ENCODE measurements at places on chromosomes 4 and X.

- no peak for DNase-seq
Measured at GRCh38 chr4:113998079-113998478, 18.6 kb upstream of the ARSJ start.

- DNase-seq: no peak
Measured at GRCh38 chrX:53605004-53605403, 81.5 kb downstream of the HUWE1 start.

GRCh38 chrX:49037883-49038475, 5.2 kb downstream of the TFE3 start:
- DNase-seq: no peak

DNA sequence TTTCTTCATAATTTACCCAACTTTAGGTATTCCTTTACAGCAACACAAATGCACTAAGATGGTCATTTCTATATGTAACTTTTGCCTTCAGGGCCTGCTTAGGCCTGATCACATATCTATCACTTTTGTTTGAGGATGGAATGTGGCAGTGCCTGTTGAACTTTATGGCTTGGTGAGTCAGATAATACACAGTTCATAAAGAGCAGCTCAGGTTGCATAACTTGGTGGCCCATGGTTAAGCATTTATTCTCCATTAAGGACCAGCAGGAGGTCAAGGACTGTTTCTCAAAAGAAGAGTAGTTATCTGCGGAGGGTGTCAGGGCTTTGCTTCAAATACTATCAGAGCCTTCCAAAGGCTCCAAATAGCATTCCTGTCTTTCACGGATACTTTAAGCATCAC, 124.1 kb upstream of the PDHA2 start:
- no peak for DNase-seq

GRCh38 chrX:30530606-30531005, 47.0 kb downstream of the TASL start:
- no peak for DNase-seq

DNA sequence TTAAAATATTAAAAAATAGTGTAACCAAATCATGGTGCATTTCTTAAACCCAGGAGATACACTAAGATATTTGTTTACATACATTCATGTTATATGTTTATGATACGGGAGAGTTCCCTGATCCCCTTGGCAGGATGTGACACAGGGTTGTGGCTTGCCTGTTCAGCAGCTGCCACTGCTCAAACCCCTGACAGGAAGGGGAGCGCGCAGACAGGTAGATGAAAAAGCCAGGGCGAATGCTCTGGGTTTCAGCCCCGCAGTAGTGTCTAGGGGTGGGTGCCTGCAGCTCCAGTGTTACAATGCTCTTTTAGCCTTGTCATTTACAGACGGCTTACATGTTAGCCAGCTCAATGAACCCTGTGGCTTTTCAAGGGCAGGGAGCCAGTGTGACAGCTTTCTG, 1343.8 kb upstream of the IGFBP7 start:
- no peak for DNase-seq

GRCh38 chr4:28469387-28469786, 1608.7 kb downstream of the STIM2 start:
- DNase-seq: no peak

- peak; percentile 50 for DNase-seq
Measured at GRCh38 chr4:145482209-145483037, 770 bp downstream of the SMAD1 start.

GRCh38 chr4:168664242-168664891, 167.5 kb downstream of the PALLD start:
- DNase-seq: no peak

DNA sequence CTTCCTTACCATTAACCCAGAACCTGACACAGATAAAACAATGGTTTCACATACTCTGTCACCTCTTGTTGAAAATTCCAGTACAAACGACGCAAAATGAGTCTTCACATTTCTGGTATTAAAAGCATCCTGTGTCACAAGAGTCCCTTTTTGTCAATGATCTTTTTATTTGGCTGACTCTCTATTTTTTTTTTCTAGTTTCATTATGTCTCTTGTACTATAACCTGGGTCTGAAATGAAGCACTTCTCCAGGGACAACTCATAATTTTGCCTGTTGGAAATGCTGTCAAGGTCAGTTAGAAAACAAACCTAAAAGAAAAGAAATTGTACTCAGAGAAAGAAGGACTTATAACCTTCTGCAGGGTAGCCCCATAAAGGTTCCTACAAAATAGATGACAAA, 93.1 kb downstream of the NR3C2 start:
- DNase-seq: no peak

DNA sequence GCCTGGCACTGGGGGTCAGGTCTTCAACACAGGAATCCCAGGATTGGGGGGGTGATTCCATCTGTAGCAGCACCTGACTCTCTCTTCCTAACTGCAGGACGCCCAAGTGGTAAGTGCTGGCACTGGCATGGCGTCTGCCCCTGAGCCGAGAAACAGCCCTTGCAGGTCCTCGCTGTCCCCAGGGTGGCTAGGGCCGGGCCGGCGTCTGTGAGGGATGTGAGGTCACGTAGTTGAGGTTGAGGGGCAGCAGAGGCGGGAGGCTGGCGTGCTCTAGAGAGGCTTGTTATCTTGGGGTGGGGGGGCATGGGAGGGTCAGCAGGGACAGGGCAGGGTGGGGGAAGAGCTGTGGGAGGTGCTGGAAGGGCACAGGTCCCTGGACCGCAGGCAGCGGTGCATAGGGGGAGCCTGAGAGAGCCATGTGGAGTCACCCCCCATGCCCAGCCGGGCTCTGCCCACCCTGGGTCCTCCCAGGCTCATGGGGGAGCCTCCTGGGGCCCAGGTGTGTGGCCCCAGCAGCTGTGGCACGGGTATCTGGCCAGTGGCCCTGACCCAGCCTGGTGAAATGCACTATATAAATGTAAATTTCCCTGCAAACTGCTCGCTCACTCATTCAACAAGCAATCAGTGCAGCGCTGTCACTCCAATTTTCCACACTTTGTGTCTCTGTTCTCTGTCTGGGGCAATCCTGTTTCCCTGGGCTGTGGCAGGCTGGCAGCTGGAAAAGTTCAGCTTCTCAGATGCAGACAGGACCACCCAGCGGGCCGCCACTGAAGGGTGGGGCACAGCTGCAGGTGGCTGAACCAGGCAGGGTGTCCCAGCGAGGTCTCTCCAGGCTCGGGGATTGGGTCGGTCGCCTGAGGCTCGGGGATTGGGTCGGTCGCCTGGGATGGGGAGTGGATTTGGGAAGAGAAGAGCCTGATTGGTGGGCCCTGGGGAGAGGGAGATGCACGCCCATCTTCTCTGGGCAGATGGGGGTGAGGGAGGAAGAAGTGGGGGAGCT, 102.2 kb upstream of the NKX1-1 start:
- DNase-seq: no peak

GRCh38 chrX:153724252-153725038, at the start of the genes ABCD1 and BCAP31:
Gene ABCD1 (plus strand): TSS chrX:153724856. CDS start chrX:153725267, 411 bp downstream.
Gene BCAP31 (minus strand): TSS chrX:153724387. CDS start chrX:153723244, 1,143 bp downstream.
- DNase-seq: peak; percentile 85

- no peak for DNase-seq
Measured at GRCh38 chr4:69214716-69215115, at the start of gene UGT2B11. Gene UGT2B11 (minus strand): TSS chr4:69214748. CDS start chr4:69214722, 26 bp downstream.

GRCh38 chr4:83536362-83537272, 709 bp downstream of the GPAT3 start:
- peak; percentile 15 for DNase-seq

DNA sequence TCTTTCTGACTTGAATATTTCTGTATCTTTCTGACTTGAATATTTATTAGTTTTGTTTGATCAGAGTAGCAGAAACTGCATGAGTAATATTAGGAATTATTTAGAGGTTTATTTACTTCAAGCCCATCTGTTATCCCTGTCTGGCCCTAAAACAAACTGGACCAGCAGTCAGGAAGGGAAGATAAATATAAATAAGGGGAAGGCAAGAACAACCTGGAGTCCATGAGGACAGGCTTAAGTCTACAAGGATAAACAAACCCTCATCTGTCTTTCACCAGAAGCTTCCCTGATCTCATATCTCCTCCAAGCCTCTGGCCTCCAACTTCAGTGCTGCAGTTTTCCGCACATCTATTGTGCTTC, 524.9 kb downstream of the CENPC start:
- no peak for DNase-seq

DNA sequence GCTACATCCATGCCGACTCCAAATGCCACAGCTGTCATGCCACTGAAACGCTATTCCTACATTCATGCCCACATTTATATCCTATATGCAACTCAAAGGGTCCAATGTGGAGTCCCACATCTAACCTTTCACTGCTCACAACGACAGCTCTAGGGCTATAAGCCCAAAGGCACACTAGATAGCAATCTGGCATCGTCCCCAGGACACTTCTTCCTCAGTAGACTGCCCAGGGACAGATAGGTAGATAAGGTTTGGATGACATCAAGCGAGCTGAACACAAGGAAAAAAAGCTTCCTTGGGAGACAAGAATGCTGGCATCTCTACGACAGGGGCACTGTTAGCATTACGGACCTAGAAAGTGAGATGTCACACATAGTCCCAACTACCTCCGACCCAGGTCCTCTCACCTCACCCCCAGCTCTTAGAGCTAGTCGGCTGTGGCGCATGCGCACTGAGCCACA, 685 bp downstream of the RAB9B start:
- DNase-seq: peak; percentile 51

DNA sequence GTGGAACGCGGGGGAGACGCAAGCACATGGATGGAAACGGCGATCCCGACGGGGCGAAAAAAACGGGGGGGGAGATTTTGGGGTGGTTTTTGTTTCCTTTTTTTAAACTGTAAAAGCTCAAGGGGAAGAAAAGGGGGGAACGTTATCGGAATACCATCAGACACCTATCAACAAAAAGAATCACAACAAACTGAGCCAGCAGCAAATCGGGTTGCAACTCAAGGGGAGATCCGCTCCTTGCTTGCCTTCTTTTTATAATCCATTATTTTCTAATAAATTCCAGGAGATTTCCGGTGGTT, 616 bp downstream of the MAML3 start:
- DNase-seq: no peak

DNA sequence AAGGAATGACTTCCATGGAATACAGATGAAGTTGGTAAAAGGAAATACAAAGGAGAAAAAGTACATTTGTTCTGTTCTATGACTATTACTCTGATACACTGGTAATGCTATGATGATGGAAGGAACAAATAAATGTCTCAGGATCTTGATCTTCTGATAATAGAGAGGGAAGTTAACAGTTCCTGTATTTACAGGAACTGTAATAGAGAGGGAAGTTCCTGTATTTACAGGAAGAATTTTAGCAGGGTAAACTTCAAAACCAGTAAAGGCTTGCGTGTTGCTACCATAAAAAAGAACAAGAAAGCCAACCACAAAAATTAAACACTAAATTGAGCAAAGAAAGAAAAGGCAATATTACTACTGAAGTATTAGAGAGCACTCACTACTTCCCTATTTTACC, 91.7 kb upstream of the HPGD start:
- DNase-seq: no peak

DNA sequence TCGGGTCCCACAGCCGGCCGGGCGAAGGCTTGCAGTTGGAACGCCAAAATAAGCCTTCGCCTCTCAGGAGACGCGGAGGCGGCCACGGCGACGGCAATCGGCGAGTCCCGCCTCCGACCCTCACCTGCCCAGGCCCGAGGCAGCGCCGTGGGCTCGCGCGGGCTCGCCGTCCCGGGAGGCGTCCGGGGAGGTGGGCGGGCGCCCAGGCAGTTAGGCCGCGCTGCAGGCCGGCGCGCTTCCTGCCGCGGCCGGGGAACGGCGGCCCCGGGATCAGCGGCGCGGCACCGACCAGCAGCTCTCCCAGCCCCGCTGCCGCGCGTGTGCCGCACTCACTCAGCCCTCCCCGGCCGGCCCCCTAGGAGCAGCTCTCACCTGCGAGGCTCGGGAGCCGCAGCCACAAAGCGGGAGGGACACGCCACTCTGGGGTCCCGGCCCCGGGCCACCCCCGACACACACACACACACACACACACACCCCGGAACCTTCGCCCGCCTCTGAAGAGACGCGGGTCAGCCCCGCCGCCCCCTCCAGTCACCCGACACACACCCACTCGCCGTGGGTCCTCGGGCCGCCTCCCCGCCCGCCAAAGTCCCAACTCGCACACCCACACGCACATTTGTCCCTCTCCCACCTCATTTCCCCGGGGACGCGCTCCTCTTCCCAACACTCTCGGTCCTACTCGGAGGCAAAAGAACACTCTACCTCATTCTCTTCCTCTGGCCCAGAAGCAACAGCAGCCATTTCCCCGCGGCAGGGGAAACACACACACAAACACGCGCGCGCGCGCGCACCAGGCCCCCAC, at the start of gene CNOT6L:
Gene CNOT6L, minus strand, starts transcription at position 767 of the 802 bp plus-strand sequence. Its CDS starts 60 bp downstream, at position 707.
- DNase-seq: peak; percentile 64

DNA sequence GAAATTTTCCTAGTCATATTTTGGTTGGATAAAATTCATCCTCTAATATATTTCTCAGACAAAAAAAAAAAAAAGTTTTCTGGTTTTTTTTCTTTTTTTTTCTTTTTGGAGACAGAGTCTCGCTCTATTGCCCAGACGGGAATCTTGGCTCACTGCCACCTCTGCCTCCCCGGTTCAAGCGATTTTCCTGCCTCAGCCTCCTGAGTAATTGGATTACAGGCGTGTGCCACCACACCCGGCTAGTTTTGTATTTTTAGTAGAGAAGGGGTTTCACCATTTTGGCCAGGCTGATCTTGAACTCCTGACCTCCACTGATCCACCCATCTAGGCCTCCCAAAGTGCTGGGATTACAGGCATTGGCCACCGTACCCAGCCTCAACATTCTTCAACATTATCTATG, 432.7 kb upstream of the PABPC4L start:
- no peak for DNase-seq

DNA sequence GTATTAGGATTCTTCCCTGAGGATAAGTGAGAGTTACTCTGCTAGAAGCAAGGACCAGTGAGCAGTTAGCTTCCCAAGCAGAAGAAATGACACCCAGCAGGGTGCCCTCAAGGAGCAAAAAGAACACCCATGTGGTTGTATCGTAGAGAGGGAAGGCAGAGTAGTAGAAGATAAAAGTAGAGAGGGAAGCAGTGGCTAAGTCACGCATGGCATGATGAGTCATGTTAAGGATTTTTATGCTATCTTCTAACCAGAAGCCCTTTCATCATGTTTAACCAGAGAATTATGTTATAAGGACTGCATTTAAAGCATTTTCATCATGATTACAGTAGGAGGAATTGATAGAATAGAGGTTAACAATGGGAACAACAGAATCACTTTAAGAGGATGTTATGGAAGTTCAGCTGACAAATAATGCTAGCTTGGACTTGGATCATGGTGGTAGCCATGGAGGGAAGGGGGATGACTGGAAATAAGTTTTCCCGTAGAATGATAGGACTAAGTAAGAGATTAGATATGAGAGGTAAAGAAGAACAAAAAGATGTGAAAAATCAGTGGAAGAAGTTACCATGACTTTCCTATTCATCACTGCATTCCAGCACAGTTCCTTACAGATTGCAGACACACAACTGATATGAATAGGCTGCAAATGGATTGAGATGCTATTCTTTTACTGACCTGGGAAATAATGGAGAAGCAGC, 383.5 kb upstream of the INTU start:
- DNase-seq: no peak

GRCh38 chr4:56723201-56723605, 42.1 kb upstream of the HOPX start:
- no peak for DNase-seq

GRCh38 chr4:65719635-65720034, 49.3 kb upstream of the EPHA5 start:
- DNase-seq: no peak

- DNase-seq: no peak
Measured at GRCh38 chr4:141376769-141377168, 156.1 kb downstream of the ZNF330 start.

Data from endothelial cell (in vitro differentiated cells).